NCI-H460 (cell line): ENCODE measurements at places on chromosomes 5 and 9. TPM values are rescaled to one million over a fixed set of nuclear protein-coding genes. Genes with fewer than 3 reads are reported as not detected.

DNA sequence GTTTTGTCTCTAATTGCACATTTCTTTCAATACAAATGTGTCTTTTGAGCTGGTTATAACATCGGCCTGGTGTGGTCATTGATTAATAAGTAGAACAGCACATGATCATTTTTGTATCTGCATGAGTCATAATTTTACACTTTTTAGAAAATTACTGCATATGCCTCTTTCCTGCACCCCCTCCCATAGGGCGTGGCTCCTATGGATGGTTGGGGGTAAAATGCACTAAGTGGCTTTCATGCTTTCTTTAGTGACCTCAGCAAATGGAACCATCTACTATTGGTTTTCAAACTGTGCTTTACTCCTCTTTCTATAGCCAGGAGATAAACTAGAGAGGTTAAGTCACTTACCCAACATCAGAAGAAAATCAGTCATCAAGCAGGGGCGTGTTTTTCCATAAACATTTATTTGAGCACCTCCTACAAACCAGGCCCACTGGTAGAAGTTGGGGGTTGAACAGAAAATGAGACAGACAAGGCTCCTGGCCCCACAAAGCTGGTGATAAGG lies 3.8 kb downstream of the ANXA6 start:
- DNase-seq: no peak

- no peak for DNase-seq
Measured at GRCh38 chr5:55897905-55898304, 46.7 kb downstream of the IL31RA start.

GRCh38 chr9:89821081-89821480 lies 216.3 kb downstream of the GADD45G start:
- no peak for DNase-seq

The MSX2 gene
- total RNA-seq: 11.7 TPM in 2 replicates

GRCh38 chr9:36218411-36218901 lies 27.7 kb downstream of the CLTA start:
- no peak for DNase-seq
